ENCODE measurements at places on chromosomes 4 and X.

- DNase-seq, result no peak
Observed at GRCh38 chr4:153211986-153212728, 7.9 kb downstream of the TRIM2 start.

- DNase-seq, result no peak
Observed at GRCh38 chr4:14339715-14340114, 662.6 kb upstream of the CPEB2 start.

GRCh38 chrX:140362861-140363260, 142.0 kb downstream of the SOX3 start:
- DNase-seq, result no peak

GRCh38 chr4:154164931-154165839, 326.4 kb downstream of the DCHS2 start:
- DNase-seq, result peak; percentile 11

DNA sequence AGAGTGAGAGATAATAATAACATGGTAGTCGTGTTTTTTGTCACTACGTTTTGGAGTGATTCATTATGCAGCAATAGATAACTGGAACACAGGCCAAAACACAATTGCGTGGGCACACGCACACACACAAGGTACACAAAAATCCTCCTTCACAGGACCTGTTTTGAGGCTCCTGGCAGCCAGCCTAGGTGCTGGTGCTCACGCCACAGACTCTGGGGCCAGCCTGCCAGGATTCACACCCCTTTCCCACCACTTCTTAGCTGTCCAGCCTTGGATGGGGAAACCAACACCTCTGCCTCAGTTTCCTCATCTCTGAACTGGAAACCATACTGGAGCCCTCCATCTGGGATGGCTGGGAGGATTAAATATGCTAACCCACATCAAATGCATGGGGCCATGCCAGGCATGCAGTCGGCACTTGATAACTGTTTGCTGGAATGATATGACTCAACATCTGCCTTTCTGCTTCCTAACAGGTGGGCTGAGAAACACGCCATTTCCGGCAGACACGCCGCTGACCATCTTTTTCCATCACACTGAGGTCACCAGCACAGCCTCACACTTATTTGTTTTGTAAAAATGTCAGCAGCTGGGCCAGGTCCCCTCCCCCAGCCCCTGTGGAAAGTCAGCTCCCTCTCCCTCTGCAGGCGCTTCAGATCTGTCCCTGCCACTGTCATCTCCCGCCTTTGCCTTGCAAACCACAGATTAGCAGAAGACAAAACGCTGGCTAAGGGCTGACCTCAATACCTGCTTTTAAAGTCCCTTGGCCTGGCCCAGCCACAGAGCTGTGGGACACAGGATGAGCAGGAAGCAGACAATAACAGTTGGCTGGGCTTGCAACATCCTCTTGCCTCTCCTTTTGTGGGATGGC, 237.5 kb downstream of the BCOR start:
- DNase-seq, result peak; percentile 79
